Left renal cortex interstitium (tissue), 4 donors: ENCODE measurements at places on chromosomes 3 and 15.

DNA sequence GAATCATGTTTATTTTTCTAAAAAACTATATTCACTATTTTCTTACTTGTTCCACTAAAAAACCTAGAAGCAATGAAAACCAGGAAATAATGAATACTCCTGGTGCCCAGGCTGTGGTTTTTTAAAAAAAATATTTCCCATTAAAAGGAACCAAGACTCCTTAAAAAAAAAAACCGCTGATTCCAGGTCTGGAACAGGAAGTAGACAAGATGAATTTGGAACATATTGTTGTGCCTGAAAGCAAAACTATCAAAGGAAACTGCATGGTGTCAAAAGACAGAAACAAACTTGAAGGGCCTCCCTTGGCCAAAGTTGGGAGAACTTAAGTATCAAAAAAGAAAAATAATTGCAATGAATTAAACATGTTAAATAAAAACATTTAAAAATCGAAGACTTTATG, 245.3 kb upstream of the P2RY1 start:
- DNase-seq: no peak

DNA sequence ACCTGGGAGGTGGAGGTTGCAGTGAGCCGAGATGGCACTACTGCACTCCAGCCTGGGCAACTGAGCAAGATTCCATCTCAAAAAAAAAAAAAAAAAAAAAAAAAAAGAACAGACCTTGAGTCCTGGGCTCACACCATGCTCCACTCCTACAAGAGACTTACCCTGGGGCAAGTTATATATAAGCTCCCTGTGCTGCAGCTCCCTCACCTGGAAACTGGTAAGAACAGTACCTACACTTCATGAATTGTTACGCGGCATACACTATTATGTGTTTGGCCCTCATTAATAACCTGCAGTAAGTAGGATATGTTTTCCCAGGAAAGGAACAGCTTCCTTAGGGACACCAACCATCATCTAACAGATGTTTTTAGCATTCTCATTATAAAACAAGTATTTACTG, 119.6 kb downstream of the FMN1 start:
- no peak for DNase-seq

- DNase-seq: no peak
These were observed 116.5 kb downstream of the THSD4 start for GRCh38 chr15:71231758-71232157.

DNA sequence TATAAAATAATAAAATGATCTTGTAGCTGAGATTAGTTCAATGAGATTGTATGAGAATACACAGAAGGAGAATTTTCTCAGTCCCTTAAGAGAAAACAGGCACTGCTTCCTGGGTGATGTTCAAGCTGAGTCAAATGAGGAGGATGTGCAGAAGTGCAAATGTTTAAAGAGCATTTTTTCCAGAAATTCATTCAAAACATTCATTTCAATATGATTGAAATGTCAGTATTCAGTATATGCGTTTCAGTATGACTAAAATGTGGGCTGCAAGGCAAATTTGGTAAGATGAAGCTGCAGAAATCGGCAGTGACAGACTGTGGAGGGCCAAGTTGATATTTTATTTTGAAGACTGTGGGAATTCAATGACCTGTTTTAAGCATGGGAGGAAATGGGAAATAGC, 19.3 kb upstream of the PYDC2 start:
- no peak for DNase-seq

GRCh38 chr3:156761007-156761406, 65.1 kb upstream of the LEKR1 start:
- no peak for DNase-seq

- no peak for DNase-seq
These were observed 366.7 kb downstream of the PTPRG start for GRCh38 chr3:61928039-61928438.

- DNase-seq: no peak
These were observed 50.0 kb downstream of the TRIM42 start for GRCh38 chr3:140727886-140728285.

DNA sequence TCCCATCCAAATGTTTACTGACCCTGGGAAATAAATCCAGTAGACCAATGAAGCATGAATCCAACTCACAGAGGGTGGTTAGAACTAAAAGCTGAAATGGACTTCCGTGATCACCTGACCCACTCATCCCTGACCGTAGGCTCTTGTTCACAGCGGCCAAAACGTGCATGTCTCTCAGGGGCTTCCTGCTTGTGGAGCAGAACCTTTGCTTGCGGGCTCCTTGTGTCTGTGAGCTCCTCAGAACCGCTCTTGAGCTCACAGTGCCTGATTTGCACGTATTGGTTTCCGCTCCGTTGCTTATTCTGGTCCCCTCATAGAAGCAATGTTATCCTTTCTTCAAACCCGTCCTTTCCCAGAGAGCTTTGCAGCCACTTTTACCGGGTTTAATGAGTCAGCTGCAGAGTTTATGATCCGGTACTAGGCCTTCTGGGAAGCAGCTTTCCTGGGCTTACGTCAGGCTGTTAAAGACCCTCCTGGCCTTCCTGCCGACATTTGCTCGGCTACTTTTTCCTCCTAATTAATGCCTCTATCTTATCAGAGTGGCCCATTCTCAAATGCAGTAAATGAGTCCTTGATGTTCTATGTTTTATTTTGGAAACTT, 35.4 kb downstream of the LIPC start:
- peak; percentile 97 for DNase-seq

DNA sequence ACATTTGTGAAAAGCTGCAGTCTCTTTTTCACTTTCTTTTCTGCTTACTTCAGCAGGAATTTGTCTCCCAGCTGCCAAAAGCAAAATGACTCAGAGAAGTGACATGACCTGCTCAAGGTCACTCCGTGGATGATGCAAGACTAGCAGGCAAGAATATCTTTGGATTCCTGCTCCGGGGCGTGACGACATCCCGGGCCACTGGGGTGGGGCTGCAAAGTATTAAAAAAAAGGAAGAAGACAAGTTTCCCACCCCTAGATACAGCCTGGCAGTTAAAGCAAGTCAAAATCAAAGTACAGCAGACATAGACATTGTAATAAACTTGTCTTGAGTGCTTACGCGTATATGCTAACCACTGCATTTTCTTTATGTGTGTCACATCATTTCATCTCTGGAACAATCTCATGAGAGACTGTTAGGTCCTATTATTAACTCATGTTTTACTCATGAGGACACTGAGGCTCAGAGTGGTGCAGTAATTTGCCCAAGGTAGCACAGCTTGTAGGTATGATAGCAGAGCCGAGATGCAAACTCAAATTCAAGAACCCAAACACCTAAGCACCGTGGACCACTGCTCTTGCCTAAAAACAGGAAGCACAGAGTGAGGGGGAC, 485.2 kb upstream of the PROK2 start:
- DNase-seq: no peak

- DNase-seq: no peak
These were observed 101.2 kb upstream of the SLC4A7 start for GRCh38 chr3:27585429-27585828.

- no peak for DNase-seq
These were observed 122.7 kb downstream of the OTOL1 start for GRCh38 chr3:161619351-161619750.

GRCh38 chr3:114525278-114525677, 231.4 kb downstream of the TIGIT start:
- no peak for DNase-seq

DNA sequence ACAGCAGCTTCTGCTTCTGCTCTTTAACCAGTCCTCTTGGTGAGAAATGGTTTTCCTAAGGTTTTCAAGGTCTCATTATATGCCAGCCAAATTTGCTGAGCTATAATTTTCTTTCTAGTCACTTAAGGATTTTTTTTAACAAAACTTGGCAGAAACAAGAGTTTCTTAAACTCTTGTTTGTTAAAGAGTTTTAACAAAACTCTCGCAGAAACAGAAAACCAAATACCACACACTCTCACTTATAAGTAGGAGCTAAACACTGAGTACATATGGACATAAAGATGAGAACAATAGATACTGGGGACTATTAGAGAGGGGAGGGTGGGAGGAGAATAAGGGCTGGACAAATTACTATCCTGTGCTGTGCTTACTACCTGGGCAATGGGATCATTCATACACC, 908.3 kb downstream of the TUSC7 start:
- no peak for DNase-seq

- no peak for DNase-seq
These were observed 213.6 kb upstream of the TSC22D2 start for GRCh38 chr3:150194513-150194912.

DNA sequence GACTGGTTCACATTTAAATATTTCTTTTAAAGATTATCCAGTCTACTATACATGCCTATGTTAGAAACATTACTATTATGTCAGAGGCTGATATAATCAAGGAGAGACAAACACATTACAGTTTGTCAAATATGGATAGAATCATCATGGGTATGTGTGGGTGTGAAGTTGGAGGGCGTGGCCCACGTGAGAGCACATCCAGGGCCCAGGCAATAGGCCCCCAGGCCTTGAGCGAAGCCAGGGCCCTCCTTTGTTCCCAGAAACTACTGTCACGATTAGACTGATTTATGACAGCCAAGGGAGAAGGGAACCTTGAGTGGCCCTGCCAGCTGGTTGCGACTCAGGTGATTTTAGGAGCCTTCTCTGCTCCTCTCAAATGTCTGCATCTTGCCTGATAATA, 26.9 kb upstream of the LDHAL6B start:
- DNase-seq: no peak

- no peak for DNase-seq
These were observed 194.7 kb downstream of the NEK10 start for GRCh38 chr3:27174530-27174929.

DNA sequence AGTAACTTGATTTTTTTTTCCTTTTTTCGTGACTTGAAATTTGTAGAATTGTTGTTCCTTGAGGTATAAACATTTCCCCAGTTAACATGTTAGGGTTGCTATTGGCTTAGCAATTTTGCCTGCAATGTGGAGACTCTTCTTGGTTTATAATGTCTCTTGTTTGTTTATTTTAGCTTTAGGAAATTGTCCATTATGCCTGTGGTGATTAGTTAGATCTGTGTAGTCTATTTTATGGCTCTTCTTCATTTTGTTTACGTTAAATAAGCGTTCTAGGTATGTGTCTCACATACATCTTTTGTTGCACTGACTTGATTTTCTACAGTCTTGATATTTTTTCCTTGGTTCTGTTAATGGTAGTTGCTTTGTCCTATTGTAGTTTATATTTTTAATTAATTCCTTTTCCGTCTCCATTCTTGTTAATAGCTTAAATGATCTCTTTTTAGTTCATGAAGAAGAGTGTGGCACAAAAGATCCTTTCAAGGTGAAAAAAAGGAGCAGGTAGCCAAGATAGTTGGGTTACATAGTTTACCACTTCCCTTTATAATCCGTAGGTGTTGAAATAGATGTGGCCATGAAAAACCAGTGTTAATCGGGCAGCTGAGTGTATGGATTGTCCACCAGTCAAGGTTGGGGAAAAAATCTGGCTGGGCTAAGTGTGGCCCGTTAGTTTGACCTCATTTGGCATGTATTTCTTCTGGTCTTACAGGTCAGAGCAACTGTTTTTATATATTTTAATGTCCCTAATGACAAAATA, 12.1 kb downstream of the IQGAP1 start:
- no peak for DNase-seq

- no peak for DNase-seq
These were observed 30.7 kb upstream of the TNIK start for GRCh38 chr3:171490901-171491300.

GRCh38 chr3:177283983-177284382, 86.7 kb upstream of the TBL1XR1 start:
- no peak for DNase-seq

GRCh38 chr3:133188996-133189395, 150.8 kb downstream of the TMEM108 start:
- DNase-seq: no peak

DNA sequence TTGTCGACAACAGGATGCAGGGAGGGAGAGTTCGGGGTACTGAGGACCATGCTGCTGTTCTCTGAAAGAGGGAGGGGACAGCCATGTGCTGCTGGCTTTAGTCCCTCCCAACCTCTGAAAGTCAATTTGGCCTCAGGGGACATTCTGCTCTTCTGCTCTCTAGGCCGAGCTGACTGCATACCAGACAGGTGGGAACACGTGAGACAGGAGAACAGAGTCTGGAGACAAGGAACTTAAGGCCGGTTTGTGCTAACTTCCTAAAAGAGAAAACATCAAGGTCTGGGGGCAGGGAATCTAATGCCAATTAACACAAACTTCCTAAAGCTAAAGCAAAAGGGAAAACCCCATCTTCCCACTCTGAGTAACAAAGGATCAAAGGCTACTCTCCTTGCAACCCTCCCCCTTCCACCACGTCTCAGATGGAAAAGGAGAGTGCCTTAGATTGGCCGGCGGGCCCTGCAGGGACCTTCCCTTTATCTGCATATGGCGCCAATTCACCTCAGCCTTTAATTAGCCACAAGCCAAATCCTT, 41.0 kb downstream of the SLCO2A1 start:
- DNase-seq: no peak

DNA sequence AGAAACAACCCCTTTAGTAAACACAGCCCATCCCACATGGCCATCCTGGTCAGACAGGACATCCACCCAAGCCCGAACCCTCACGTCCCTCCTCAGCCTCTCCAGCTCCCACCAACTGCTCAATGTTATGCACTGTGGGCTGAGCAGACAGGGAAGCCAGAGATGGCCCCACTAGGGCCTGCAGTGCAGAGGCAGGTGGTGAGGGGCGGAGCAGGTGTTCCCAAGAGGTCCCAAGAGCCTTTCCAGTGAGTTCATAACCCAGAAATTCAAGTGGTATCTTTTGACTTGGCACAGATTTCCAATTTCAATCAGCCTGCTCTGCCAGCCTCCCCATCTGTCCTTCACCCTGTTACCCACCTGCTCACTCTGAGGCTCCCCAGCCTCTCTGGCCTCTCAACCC, 130.3 kb downstream of the LIPC start:
- DNase-seq: no peak

- no peak for DNase-seq
These were observed 53.0 kb downstream of the CHSY1 start for GRCh38 chr15:101198800-101199199.

- no peak for DNase-seq
These were observed 287.2 kb downstream of the CGGBP1 start for GRCh38 chr3:87771337-87772192.

GRCh38 chr3:170178651-170179050, 2.9 kb downstream of the PHC3 start:
- DNase-seq: no peak

DNA sequence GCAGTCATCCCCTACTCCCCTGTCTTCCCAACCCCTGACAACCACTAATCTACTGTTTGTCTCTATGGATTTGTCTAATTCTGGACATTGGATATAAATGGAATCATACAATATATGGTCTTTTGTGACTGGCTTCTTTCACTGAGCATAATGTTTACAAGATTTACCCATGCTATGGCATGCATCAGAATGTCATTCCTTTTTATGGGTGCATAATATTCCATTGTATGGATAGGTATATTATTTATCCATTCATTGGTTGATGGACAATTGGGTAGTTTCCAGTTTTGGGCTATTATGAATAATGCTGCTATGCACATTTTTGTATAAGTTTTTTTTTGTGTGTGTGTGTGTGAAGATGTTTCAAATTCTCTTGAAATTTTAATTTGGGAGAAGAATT, 16.6 kb upstream of the TTBK2 start:
- no peak for DNase-seq

DNA sequence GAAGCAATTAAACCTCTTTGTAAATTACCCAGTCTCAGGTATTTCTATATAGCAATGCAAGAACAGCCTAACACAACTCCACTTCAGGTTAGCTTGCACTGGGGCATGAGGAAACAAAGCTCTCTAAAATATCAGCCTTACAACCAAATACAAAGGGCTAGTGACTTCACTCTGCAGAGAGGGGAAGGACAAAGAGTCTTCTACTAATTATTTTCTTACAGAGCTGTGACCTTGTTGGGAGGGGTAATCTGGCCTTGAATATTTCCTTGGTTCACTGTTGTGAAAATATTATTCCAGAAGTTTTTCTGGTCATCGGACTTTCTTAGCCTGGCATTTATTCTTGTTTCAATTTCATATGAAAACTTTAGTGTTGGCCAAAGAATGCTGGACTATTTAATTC, 334.4 kb upstream of the CTNNB1 start:
- no peak for DNase-seq
